H9 (cell line): ENCODE measurements at places on chromosomes 3 and 15. TPM values are rescaled to one million over a fixed set of nuclear protein-coding genes. Genes with fewer than 3 reads are reported as not detected.

DNA sequence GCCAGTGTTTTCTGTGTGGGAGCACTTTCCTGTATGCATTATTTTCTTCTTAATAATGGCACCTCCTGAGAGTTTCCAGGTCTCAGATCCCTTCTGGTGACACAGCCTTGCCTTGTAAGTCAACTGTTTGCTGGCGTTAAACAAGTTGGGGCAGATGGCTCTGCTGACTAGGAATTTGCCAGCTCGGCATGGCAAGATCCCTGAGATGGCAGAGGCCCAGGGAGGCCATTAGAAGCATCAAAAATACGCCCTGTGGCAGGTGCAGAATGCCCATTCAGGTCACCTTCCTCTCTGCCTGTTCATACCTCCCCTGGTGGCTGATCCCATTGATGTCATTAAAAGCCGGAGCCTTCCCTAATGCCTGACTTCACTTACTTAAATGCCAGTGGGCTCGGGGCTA is 320.9 kb upstream of the CTDSPL start:
- no peak for DNase-seq

DNA sequence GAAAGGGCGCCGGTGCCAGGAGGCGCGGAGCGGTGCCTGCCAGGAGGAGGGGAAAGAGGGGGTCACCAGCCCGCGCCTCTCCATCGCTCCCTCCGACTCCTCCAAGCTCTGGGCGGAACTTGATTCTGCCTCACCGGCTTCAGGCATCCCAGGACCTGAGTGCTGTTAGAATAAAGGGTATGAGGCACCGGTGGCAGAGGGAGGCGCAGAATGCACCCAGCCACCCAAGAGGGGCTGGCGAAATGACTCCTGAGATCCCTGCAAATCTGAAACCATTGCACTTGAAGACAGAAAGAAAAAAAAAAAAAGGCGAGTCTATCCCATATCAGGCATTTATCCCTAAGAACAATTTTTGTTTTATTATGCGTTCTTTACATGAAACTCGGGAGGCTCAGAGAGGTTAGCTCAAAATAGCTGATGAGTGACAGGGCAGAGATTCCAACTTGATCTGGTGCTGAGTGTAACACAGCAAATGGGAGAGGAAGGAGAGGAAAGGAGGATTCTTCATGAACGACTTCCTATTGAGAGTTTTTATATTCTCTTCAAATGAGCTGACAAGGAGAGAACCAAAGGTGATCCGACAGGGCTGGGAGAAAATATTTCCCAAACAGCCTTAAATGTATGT is 157.0 kb upstream of the FRMD4B start:
- no peak for DNase-seq

GRCh38 chr3:34920806-34921205 is 718.5 kb upstream of the ARPP21 start:
- DNase-seq: no peak

DNA sequence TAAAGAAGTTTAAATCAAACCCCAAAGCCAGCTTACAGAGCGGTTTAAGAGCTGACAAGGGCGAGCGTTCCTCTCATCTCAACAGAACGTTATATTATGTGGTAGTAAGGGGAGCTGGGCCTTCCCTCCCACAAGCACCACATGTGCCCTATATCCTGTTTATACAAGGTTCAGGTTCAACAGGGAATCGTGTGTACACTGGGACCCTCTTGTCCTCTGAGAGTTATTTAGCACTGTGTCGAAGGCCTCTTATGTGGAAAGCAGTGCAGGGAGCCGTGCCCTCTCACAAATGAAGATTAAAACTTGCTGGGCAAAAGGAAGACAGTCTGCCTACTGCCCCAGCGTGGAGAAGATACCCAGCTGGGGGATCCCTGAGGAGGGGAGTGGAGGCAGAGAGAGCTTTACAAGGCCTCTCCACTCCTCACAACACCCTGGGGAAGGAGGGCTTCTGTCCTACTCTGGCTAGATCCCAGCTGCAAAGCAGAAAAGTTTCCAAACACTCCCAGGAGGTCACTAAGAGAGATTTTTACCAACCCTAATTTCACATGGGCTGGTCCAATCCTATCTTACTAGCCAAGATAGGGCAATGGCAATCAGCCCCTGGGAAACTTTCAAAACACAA is 2.9 kb downstream of the TLE3 start:
- no peak for DNase-seq

NLGN1 gene
- total RNA-seq: 5.2 and 5.5 TPM in 2 replicates
